Retinal pigment epithelial cell (primary cell): ENCODE measurements at places on chromosomes 16 and 17.

- DNase-seq, result no peak
Measured at GRCh38 chr16:8859913-8860881, 8.6 kb downstream of the CARHSP1 start.

DNA sequence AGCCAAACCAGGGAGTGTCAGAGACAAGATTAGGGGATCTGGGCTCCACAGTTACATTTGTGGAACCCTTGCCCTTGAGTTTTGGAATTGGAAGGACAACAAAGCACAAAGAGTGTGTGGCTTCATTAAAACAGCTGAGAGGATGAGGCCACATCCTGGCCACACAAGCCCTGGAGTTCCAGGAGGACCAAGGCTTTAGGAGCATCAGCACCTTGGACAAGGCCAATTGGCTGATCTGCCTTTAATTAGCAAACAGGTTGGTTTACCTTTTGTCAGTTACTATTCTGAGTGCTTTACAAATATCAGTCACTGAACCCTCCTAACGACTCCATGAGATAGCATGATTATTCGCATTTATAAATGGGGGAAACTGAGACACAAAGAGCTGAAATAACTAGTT is 54.7 kb downstream of the SLC6A2 start:
- no peak for DNase-seq

- DNase-seq, result no peak
Measured at GRCh38 chr16:49904348-49905062, 48.6 kb upstream of the ZNF423 start.

GRCh38 chr17:1829216-1829591 is 498 bp downstream of the SMYD4 start:
- DNase-seq, result no peak

- no peak for DNase-seq
Measured at GRCh38 chr17:2235792-2236366, 67.7 kb downstream of the SMG6 start.

DNA sequence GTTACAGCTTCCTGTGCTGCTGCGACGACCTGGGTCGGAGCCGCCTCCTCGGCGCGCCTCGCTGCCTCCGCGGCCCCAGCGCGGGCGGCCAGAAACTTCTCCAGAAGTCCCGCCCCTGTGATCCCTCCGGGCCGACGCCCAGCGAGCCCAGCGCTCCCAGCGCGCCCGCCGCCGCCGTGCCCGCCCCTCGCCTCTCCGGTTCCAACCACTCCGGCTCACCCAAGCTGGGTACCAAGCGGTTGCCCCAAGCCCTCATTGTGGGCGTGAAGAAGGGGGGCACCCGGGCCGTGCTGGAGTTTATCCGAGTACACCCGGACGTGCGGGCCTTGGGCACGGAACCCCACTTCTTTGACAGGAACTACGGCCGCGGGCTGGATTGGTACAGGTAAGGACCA is 746 bp downstream of the HS3ST2 start:
- DNase-seq, result no peak

DNA sequence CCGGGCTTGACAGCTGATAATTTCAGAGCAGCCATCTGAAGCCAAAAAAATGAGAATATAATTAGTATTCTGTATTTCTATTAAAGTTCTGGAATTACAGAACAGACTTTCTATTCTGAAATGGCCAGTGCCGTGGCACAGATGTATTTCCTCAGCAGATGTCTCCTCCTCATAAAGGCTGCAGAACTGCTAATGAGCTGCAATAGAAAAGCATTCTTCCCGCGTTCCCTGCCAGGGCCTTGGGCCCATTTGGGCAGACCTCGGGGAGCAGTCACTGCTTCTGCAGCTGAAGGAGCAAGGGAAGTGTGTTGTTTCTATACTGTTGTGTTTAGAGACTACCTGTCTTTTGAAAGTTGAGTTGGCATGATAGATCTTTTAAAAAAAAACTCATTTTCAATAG is 152.6 kb upstream of the CACNG5 start:
- no peak for DNase-seq

DNA sequence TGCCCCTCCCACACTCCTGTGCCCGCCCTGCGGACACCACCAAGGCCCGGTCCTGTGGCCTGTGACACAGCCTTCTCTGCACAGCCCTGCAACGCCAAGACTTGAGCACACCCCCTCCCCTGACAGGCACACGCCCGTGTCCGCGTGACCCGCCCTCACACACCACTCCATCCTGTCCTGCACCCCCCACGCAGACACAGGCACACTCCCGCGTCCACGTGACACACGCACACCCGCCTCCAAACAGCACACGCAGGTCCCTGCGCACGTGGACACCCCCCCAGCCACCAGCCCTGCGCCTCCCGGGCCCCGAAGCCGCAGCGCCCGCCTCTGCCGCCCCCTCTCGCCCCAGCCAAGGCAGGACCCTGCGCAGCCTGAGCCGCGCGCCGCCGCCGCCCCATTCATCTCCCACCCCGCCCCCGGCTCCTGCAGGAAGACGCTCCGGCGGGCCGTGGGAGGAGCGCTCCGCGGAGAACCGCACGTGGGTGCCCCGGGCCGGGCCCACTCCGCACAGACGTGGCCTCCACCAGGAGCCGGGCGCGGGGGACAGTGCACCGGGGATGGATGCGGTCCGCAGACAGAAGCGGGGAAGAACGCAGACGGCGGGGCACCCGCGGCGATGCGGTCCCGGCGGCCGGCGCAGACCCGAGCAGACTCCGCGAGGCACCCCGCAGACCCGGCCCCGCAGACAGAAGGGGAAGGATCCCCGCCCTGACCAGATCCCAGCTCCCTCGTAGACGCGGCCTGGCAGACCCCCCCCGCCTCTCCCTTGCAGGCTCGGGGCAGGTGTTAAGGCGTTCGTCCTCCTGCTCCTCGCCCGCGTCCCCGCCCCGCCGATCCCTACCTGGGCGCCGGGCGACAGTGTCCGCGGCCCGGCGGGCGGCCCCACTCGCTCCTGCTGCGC is 506 bp downstream of the CAMKK1 start:
- DNase-seq, result no peak

DNA sequence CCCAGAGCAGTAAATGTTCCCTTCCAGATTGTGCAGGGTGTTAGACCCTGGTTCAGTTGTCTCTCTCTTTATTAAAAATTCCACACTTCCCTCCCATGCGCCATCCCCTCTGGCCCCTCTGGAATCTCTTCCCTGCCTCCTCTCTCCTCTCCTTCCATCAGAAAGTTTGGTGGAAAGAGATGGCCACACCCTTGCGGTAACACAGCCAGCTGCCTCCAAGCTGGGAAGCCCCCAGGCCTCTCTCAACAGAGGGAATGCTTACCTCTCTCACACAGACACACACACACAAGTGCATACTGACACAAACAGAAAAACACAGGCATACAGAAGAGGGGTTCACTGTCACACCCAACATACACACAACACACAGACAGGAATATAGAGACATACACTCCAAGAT is 220.5 kb downstream of the C16orf78 start:
- DNase-seq, result no peak

DNA sequence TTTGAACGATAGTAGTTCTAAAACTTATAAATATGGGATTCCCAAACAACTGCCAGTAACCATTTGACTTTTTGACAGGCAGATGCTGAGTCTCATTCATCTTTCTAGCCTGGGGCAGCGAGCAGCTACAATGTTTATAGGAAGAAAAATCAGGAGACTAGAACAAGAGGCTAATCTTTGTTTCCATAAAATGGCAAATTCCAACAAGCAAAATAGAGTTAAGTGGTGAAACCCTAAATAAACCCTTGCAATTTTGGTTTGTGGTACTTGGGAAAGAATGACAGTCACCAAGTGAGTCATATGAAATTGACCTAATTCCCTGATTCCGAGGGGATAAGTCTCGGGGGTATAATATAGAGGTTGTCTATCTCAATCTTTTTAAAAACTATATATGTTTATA is 27.3 kb upstream of the HS3ST2 start:
- DNase-seq, result no peak

DNA sequence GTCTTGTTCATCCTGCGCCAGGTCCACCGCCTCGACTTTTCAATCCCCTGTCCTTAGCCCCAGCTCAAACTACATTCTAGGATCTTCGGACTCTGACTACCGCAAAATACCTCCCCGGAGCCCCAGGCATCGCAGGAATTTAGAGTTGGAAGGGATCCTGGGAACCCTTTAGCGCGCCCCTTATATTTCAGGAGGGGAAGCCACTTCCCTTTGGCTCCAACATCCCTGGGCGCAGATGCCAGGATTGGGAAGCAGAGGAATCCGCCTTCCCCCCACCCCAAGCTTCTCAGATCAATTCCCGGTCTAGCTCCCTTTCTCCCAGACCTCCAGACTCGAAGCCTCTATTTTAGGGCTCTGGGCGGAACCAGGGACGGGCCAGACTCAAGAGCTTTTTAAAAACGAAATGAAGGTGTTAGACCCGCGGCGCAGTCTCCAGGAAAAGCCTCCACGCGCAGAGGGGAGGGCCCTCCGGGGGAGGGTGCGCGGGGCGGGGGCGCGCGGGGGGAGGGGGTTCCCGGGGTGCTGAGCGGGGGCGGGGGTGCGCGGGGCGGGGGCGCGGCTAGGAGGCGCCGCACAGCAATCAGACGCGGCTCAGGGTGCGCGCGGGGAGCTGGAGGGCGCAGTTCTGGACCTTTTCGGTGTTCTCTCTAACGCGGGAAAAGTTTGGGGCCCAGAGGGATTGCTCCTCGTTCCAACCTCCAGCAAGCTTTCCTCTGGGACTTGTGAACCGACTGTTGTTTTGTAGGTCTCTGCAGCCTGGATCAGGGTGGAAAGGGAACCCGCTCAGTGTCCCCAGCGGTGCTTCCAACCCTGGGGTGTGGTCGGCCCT is 1.6 kb downstream of the AHSP start:
- no peak for DNase-seq

GRCh38 chr16:75318737-75319136 is 67.3 kb upstream of the BCAR1 start:
- DNase-seq, result no peak

GRCh38 chr16:18945233-18945632 is 19.0 kb upstream of the SMG1 start:
- no peak for DNase-seq

DNA sequence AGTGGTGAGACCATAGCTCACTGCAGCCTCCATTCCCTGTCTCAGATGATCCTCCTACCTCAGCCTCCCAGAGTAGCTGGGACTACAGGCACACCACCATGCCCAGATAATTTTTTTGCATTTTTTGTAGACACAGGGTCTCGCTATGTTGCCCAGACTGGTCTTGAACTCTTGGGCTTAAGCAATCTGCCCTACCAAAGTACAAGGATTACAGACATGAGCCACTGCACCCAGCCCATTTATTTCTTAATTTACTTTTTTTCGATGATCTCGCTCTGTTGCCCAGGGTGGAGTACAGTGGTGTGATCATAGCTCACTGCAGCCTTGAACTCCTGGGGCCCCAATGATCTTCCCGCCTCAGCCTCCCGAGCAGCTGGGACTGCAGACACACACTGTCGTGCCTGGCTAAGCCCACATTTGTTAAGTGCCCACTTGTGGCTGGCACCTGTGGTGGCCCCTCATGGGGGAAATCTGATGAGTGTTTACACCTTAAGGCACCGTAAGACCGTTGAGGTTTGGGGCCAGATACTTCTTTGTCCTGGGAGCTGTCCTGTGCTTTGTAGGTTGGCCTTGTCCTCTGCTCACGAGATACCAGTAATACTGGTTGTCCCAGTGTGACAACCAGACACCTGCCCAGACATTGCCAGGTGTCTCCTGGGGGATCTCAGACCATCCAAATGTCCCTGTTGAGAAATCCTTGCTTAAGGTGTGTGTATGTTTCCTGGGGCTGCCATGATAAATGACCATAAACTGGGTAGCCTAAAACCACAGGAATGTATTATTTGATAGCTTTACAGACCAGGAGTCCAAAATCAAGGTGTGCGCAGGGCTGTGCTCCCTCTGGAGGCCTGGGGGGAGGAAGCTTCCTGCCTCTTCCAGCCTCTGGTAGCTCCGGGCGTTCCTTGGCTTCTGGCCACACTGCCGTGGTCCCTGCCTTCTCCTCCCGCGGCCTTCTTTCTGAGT is 141.4 kb upstream of the GSE1 start:
- DNase-seq, result no peak

DNA sequence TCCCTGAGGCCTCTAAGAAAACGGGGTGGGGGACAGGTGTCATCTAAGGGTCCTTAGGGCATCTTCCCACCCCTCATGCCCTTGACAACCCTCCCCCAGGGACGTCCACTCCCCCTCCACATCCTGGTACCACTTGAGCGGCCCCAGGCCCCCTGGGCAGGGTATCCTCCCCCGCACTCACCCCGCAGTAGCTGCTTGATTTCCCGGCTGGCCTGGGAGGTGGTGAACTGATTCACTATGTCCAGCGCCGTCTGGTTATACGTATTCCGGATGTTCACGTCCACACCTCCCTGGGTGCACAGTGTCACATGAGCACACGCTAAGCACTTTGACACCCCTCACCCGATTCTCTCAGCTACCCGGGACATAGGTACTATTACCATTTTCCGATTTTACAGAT is 9.7 kb downstream of the CASKIN2 start:
- no peak for DNase-seq

DNA sequence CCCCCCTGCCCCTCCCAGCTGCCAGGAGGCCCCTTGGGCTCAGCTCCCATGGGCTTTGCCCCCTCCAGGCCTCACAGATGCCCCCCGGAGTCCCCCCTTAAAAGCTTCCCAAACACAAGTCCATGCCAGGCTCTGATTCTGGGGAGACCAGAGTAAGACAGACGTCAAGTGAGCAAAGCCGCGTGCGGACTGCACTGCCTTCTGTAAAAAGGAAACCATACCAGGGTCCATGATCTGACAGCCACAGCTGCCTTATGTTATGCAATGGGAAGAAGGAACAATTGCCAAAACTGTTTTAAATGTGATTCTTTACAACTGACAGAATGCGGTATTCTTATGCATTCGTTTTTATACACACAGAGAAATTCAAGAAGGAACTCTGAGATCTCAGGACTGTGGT is 17.9 kb upstream of the HEXD start:
- no peak for DNase-seq

- DNase-seq, result no peak
Measured at GRCh38 chr17:76710863-76711611, at the start of gene MXRA7. MXRA7 (minus strand) TSS chr17:76710965; CDS start chr17:76710946, 19 bp downstream.

- DNase-seq, result no peak
Measured at GRCh38 chr16:85735225-85735635, 15.7 kb downstream of the C16orf74 start.

DNA sequence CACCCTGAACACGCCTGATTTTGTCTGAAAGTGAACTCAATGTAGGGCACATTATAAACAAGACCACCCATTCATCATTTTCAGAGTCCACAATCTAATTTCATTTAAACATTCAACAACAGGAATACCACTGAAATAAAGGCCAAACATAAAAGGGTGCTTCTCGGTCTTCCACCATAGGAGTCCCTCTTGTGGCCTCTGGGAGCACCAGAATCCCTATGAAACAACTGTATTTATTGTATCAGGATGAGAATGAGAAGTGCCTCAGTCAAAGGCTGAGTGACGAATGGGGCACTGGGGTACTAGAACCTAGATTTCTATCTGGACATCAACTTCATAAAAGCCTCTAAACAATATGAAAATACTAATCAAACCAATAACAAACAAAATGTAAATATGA is 40.4 kb downstream of the NXPH3 start:
- DNase-seq, result no peak

DNA sequence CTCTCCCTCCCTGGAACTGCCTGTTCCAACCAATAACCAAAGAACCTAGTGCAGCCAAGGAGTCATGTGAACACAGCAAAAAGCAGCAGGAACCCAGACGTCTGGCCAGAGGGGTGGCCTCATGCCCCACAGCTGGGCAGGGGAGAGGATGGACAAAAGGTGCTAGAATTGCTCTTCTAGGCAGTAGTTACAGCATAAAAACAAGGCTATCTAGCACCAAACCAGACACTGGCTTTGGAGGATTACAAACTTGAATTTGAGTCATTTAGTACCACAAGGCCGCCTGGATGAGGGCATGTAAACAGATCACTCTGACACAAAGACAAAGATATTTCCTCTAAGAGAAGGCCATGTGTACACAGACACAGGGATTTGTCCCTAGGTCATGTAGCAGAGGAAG is 423.3 kb upstream of the MAF start:
- no peak for DNase-seq

GRCh38 chr17:64687961-64688360 is 25.9 kb upstream of the SMURF2 start:
- no peak for DNase-seq
